ENCODE measurements at places on chromosomes 11 and 22. TPM values are rescaled to one million over a fixed set of nuclear protein-coding genes. Genes with fewer than 3 reads are reported as not detected.

POTEH gene
- not detected for total RNA-seq

RTCB gene
- 111 TPM for total RNA-seq

SUSD2 gene
- total RNA-seq, result 0.66 TPM

RAC2 gene
- total RNA-seq, result not detected

CYB5R2 gene
- total RNA-seq, result 15.1 TPM

RIC3 gene
- 9.1 TPM for total RNA-seq

SH3BP1 gene
- 36.4 TPM for total RNA-seq

DNA sequence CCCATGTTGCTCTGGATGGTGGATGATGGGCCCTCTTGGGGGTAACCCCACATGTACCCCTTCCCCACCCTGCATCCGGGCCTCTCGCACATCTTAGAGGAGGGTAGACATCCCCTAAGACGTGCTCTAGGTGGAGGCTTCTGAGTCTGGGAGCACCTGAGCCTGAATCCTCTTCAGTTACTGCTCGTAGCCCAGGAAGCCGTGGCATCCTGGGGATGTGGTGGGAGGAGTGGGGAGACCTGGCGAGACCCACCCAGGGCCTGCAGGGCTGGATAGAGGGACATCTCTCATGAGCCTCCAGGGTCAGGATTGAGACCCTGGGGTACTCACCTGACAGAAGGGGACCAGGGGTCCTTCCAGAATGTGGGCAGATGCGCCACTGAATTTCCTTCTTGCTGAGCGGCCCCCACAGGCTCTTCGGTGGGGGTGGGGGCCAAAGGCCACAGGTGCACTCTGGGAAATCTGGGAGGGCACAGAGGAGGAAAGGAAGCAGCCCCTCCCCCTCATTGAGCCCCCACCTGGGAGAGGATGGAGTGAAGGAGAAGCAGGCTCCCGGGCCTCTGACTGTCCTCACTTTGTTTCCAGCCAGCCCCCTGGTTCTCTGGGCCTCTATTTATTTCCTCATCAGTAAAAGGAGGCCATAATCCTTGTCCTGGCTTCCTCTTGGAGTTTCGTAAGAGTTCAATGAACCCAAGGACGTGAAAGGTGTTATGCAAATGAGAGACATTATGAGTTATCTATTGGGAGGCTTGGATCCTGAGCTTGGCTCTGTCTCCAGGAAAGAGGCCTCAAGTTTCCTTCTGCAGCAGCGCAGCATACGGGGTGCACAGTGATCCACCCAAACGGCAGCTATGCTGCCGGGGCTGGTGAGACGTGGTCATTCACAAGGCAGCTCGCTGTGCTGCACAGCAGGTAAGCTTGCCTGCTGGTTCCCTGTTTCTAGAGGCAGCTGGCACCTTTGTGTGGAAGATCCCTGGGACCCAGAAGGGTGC is 31.2 kb downstream of the KCNJ4 start:
- no peak for DNase-seq

DNA sequence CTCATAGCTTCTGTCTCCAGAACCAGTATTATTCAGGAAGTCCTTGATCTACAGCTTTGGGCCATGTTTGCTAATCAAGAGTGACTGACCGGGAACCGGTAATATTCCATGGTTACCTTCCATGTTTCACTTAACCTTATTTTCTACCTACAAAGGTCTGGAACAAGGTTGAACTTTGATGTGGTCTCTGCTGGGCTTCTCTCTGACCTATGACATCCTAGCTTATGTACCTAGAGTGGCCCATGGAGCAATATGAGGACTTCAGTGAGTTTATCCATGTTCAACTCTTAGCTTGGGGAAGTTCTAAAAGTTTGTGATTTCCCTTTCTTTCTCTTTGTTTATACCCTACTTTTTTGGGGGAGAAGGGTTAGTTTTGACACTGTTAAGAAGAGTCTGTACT is 33.2 kb downstream of the CCDC90B start:
- DNase-seq, result no peak

DNA sequence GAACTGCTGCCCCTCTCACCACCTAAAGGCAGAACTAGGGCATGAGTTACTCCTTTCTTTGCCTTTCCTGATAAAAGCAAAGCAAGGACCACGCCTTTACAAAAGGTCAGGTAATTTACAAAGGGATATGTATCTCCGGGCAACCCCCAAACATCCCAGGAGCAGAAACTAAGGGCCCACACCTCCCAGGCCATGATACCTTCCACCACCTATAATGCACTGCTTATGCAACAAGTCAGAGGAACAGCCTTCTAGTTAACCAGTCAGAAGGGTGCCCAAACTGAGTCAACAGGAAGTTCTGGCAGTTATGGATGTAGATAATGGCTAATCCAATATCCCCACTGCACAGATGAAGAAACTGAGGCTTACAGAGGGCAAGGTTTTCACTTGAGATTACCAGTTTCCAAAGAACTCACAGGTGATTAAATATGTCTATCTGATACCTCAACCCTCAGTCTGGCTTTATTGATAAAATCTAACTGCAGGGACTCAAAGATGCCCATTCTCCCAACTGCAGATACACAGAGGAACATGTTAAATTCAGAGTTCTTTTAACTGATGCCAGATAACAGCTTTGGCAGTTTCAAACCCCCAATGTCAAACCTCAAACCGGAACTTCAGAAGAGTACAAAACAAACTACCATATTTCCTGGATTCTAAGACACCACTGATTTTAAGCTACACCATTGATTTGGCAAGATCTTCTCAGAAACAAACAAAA is 16.8 kb upstream of the CASTOR1 start:
- no peak for DNase-seq

- DNase-seq, result no peak
Measured at GRCh38 chr22:36419177-36419911, 31.6 kb upstream of the MYH9 start.

GRCh38 chr11:132231656-132232347 is 861.4 kb downstream of the NTM start:
- no peak for DNase-seq

DNA sequence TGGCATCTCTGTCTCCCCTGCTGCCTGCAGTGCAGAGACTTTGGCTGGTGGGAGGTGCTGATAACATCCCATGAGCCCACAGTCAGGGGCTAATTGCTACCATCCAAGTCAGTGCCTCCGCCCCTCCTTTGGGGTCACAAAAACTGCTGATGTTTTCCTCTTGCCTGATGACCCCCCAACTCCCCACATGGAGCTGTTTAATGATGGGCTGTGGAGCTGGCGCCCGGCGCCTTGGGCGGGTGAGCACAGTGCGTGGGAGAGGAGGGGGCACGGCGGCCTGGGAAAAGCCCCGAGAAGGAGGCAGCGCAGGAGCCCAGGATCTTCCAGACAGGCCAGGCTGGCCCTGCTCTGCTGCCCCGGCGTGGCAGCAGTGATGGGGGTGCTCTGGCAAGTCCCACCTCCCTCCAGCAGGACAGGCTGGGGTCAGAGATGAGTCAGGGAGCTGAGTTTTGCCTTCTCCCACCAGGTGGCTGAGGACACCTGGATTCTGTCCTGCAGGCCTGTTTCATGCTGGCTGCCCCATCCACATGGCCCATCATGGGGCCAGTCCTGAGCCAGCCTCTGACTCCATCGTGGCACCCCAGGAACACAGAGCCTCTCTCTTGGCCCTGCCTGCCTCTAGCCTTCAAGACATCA is 43.8 kb downstream of the NECTIN1 start:
- no peak for DNase-seq

DNA sequence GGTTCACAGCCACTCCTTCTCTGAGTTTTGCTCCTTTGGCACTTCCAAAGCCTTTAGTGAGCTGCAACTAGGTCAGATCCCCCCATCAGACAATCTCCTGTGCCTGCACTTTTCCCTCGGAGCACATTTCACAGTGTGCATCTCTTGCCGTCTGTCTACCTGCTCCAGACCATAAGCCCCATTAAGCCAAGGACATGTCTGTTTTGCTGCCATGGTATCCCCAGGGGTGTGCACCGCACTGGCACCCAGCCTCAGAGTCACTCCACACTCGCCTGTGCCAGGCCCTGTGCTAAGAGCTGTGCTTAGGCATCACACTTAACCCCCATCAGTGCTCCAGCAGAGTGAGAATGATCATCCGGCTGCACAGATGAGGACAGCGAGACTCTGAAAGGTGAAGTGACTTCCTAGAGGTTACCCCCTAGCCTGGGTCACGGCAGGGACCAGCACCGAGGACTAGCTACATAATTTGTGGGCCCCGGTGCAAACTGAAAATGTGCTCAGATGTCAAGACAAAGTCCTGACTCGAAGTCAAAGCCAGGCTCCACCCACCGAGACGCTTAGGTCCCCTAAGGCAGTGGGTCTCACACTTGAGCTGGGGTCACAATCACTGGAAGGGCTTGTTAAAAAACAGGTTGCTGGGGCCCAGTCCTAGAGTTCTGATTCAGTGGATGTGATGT is 33.9 kb downstream of the ARRB1 start:
- no peak for DNase-seq
